Hypothalamus (tissue), 51 donors: ENCODE measurements at places on chromosomes 13 and 19.
A peak's percentile ranks its signal among the peaks of the same experiment; 100 is the strongest.

GRCh38 chr19:11921852-11922495, 2.9 kb upstream of the ZNF700 start:
- no peak for DNase-seq

GRCh38 chr19:1266916-1267476, 2.1 kb upstream of the CIRBP start:
- peak; percentile 62 for DNase-seq

DNA sequence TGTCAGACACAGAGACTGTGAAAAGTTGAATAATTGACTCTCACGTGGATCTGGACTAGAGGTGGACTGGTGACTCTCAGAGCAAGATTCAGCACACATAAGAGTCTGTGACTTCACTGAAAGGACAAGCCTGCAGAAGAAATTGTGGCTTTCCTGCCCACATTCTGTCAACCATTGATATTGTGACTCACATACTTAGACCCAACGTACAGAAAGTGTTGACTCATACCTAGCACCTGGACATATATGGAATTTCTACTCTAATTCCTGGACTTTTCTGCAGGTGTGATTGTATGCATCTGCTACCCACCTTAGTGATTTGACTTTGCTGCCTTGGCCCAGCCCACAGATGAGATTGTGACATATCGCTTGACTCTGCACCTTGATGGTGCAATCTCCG, 15.6 kb upstream of the ZNF730 start:
- DNase-seq = no peak

GRCh38 chr13:28002886-28003698, 14.6 kb upstream of the URAD start:
- no peak for DNase-seq

GRCh38 chr13:74024314-74024713, 109.9 kb downstream of the KLF12 start:
- DNase-seq = no peak

- no peak for DNase-seq
Measured at GRCh38 chr13:54627646-54628372, 1599.2 kb downstream of the OLFM4 start.

- no peak for DNase-seq
Measured at GRCh38 chr13:69291292-69291906, 816.2 kb upstream of the ATXN8OS start.

DNA sequence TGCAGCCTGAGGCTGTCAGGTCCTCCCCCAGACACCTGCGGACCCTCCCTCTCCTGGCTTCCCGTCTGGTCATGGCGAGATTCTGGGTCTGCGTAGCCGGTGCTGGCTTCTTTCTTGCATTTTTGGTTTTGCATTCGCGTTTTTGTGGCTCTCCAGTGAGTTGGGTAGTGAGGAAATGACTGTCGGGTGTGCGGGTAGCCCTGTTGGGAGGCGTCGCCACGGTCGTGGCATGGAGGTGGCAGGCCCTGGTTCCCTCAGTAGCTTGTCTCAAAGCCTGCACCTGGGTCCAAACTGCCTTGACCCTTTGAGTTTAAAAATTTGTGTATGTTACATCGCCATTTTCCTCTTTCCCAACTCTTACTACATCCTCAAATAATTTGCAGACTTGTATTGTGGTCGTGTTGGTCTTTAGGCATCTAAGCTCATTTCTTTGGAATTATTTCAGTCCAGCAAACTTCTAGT, 344 bp downstream of the NHLRC3 start:
- no peak for DNase-seq

DNA sequence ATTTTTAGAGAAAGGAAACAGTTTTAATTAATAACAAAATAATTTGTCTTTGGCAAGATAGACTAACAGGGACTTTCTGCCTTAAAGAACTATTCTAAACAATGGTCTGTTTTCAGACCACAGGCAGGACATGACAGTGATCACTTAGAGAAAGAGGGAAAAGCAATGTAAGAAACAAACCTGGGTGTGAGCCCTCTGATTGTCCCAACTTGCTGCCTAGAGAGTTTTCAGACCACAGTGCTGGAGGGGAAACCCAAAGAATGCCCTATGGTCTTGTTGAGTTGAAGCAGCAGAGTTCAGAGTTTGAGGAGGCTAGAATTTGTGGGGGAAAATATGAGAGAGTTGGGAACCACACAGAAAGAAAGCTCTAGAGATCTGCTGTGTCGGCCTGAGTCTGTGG, 38.1 kb downstream of the DGKH start:
- DNase-seq = no peak

DNA sequence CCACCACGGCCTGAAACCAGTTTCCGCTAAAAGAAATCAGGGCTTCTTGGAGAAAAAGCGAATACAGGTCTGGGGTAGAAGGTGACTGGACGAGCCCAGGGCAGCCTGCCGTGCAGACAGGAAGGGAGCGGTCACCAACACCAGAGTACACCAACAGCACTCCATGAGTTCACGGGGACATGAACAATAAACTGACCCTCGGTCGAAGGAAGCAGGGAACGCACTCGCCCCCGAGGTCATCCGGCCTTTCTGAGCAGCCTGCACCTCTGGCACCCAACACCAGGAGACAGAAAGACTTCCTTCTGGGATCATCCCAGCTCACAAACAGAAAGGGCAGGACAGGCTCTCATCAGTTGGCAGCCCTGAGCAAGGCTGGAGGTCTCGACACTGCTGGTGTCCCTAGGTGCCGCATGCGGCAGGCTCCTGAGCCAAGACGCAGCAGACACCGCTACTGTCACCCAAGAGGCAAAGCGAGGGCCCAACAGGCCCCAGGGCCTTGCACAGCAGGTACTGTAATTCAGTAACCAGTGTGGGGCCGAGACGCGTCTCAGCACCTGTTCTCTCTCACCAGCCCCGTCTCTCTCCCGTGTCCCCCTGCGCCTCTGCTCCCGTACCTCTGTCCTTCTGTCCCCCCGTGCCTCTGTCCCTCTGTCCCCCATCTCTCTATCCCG, 18.0 kb downstream of the DCUN1D2 start:
- no peak for DNase-seq

- DNase-seq = no peak
Measured at GRCh38 chr19:46860846-46861690, at the start of gene ARHGAP35. Gene ARHGAP35 (plus strand): TSS chr19:46860997. CDS start chr19:46918676, 57,679 bp downstream.

DNA sequence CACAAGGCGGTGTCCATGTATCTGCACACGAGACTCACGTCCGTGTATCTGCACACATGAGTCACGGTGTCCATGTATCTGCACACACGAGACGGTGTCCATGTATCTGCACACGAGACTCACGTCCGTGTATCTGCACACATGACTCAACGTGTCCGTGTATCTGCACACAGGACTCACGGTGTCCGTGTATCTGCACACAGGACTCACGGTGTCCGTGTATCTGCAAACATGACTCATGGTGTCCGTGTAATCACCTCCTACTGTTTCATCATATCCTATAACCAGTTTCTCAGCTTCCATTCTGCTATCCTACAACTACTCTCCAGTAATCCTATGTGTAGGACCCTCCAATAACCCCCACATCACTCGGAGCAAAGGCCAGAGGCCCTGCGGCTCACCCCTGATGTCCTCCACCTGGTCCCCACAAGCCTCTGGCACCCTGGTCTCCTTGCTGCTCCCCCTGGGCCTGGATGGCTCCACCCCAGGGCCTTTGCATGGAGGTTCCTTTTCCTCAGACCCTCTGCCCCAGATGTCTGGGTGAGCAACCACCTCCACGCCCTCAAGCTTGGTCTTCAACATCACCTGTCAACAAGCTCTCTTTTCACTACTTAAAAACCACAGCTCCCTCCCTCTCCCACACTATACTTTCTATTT, 2.5 kb upstream of the TMEM255B start:
- DNase-seq = no peak

DNA sequence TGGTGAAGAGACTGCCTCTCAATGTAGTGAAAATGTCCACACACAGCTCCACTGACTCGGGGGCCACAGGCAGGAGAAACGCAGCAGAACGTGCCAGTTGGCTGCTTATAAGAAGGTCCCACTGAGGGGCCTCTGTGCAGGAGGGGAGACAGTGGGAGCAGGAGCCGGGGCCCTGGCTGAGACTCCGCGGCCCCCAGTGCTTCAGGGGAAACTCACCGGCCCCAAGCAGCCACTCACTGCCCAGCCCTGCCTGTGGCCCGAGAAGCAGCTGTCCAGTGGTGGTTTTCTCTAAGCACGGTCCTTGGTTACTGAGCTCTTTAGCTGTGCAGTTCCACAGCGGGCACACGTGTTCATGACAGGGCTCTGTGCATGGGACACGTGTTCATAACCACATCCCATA, 91.9 kb upstream of the MCF2L start:
- DNase-seq = no peak

DNA sequence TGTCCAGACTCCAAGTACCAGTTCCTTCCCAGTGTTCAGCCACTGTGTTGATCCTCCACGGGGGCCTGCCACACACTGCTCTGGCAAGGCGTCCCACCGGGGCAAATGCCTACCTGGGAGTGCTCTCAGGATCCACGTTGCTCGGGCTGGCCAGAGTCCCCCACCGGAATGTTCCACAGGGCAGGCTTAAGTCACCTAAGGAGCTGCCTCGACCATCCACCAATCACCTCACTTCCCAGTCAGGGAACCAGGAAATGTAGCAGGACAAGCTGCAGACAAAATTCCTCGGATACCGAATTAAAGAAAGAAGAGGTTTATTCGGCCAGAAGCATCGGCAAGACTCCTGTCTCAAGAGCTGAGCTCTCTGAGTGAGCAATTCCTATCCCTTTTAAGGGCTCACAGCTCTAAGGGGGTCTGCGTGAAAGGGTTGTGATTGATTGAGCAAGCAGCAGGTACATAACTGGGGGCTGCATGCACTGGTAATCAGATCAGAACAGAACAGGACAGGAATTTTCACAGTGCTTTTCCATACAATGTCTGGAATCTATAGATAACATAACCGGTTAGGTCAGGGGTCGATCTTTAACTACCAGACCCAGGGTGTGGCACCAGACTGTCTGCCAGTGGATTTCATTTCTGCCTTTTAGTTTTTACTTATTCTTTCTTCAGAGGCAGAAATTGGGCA, 56.9 kb upstream of the EDNRB start:
- DNase-seq = no peak

- DNase-seq = no peak
Measured at GRCh38 chr13:37701306-37701705, 102.7 kb upstream of the POSTN start.

DNA sequence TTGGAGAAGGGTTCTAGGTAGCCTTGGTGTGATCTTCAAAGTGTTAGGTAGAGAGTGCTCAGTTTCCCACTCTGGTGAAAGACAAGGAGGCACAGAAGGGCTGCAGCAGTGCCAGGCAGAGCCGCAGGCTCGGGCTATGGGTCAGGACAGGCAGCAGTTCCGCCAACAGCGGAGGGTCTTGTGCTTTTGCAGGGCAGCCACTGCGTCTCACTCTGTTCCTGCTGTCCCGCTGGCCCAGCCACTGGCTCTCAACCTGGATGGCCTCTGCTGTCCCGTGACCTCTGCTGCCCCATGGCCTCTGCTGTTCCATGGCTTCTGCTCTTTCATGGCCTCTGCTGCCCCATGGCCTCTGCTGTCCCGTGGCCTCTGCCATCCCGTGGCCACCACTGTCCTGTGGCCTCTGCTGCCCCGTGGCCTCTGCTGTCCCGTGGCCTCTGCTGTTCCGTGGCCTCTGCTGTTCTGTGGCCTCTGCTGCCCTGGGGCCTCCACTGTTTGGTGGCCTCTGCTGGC, 175.7 kb downstream of the URI1 start:
- no peak for DNase-seq

- no peak for DNase-seq
Measured at GRCh38 chr13:50955798-50956197, 46.2 kb downstream of the RNASEH2B start.

- DNase-seq = peak; percentile 53
Measured at GRCh38 chr19:46660008-46660517, 919 bp downstream of the DACT3 start.

- DNase-seq = no peak
Measured at GRCh38 chr19:41876847-41877832, at the start of gene CD79A. Gene CD79A (plus strand): TSS chr19:41877279. CDS start chr19:41877305, 26 bp downstream.
